Thymus (tissue), 14 donors: ENCODE measurements at places on chromosomes 1 and 21.

DNA sequence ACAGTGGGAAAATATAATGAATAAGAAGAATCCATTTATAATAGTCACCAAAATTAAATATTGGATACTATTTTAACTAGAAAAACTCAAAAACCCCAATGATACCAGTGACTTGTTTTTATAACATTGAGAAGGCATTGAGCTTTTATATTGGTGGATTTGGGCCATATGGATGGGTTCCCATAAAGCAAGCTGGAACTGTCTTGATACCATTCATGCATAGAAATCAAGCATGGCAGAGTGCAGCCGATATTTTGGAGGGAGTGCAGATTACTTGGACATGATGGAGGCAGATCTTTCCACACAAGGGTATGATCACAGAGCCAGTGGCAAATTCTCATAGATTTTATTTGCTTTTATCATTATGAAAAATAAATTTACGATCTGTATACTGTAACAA, 3.8 kb upstream of the RWDD3 start:
- DNase-seq: no peak

DNA sequence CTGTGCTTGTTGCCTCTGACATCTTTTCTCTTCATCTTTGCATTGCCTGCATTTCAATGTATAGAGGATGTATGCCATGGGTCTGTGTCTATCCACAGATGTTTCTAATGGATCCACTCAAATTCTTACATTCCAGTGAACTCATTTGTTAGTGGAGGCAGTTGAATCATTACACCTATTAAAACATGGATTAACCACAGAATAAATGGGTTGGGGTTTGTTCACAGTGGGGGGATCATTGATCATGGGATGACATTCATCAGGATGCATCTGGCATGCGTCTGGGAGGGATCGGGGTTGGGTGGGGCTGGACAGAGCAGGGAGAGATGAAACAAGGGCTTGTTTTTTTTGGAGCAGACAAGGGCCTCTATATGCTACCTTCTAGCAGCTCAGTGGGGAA, 182.5 kb downstream of the RHOU start:
- DNase-seq: no peak

- DNase-seq: no peak
Measured at GRCh38 chr1:5140136-5140535, 485.7 kb downstream of the AJAP1 start.

DNA sequence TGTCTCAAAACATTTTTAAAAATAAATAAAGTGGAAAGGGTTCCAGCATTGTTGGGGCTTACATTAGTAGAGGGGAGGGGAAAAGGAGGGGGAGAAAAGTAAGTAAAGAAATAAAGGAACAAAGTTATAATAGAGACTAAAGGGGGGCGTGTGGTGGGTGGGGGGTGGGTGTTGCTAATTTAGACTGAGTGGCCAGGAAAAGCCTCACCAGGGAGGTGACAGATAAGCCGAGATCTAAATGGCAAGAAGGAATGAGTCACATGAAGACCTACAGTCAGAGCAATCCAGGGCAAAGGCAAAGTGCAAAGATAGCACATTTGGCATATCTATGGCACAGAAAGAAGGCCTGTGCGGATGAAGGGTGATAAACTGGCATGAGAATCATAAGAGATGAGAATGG, 7.5 kb downstream of the MPL start:
- no peak for DNase-seq
